ENCODE measurements at places on chromosomes 6 and 20. TPM values are rescaled to one million over a fixed set of nuclear protein-coding genes. Genes with fewer than 3 reads are reported as not detected.

CBLN4 gene
- 1.9 TPM for polyA plus RNA-seq

GRCh38 chr6:125200941-125201340 is 47.4 kb downstream of the TPD52L1 start:
- DNase-seq = no peak

DNA sequence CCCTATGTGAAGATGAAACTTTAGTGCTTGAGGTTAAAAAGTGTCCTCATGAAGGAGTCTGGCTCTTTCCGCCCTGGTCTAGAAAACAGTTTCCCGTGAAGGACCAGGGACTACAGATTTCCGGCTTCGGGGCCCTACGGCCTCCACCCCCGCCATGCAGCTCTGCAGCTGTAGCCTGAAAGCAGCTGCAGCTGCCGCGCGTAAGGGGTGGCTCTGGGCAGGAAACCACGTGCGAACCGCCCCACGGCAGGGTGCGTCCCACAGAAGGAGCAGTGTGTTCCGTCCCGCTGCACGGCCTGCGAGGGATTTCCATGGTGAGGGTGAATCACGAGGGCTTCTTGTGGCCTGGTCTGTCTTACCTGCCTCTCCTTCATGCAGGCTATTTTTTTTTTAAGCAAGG is 117.0 kb downstream of the ERMARD start:
- peak; percentile 71 for DNase-seq

- DNase-seq = peak; percentile 67
Measured at GRCh38 chr20:5191829-5192569, 65.2 kb downstream of the CDS2 start.

DNA sequence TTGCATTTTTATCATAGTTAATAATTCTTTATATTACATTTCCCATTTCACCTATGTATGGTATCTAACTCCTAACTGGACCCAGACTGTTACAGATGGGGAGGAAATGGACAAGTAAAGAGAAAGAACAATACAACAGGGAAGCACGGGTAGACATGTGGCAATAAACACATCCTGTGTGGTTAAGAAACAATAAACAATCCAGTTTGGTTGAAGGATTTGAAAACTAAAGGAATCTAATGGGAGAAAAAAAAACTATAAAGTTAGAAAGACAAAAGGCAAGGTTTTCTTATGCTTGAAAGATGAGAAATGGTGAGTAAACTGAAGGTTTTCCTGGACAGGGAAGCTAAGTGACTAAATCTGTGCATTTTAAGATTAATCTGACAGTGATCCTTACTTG is 34.9 kb upstream of the ALDH8A1 start:
- DNase-seq = no peak

DNA sequence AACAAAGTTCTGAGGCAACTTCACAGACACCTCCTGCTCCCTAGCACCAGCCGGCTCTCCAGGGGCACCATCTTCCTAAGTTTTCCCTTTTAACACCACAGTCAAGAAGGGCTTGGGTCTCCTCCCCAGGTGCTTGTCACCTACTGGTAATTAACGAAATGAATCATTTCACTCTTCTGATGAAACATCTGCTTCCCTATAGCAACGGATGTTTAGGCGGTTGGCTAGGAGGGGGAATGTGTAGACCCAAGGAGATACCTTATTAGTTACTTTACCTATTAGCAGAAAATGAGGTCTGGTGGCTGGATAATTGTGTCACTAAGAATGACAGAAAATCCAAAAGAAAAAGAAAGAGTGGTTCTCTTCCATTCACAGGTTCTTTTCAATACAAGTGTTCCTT is 46.3 kb upstream of the FABP7 start:
- no peak for DNase-seq

GRCh38 chr6:25193460-25194171 is 85.6 kb upstream of the CARMIL1 start:
- DNase-seq = peak; percentile 84

DNA sequence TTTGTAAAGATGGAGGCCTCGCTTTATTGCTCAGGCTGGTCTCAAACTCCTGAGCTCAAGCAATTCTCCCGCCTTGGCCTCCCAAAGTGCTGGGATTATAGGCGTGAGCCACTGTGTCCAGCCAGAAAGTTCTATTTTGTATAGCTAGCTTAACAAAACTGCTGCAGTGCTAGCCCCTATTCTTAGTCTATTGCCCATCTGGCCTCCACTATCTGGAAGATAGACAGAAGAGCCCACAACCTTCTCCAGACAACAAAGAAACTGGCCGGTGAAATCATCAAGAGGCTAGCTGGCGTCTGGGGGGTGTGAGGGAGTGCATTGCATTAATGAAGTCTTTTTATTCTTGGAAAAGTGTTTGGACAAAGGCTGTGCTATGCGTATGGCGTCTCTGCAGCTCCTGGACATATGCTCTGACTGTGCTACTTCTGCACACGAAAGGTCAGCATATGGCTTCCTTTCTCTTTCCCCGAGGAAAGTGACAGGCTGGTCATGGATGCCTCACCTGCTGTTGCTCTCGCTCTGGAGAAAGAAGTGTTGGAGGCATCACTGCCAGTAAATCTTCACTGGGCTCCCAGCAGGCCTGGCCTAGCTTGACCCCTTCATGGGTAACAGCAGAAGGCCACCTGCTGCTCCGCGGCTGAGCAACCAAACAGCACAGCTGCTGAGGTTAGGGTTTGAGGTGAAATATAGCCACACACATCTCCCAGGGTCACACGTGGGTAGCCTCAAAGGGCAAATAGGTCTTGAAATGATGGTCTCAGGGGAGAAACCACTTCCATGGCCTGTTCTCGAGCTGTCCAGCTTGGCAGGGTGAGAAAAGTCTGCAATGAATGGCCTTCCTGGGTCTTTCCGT is 95.1 kb upstream of the IYD start:
- no peak for DNase-seq

DNA sequence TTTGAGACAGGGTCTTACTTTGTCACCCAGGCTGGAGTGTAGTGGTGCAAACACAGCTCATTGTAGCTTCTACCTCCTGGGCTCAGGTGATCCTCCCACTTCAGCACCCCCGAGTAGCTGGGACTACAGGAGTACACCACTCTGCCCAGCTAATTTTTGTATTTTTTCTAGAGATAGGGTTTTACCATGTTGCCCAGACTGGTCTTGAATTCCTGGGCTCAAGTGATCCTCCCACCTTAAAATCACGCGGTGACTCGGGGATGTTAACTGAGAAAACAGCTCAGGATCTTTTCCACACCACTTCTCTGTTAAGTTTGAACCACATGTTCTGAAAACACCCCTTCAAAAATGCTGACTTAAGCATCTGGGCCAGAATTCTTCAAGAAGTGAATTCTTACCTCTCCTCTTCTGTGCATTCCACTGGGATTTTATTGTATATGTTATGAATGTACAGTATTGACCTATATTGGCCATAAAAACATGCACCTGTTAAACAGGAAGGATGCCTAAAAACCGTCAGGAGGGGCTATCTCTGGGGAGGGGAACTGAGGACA is 72.4 kb downstream of the SYTL3 start:
- no peak for DNase-seq
